ENCODE measurements at places on chromosomes 5 and 9.

DNA sequence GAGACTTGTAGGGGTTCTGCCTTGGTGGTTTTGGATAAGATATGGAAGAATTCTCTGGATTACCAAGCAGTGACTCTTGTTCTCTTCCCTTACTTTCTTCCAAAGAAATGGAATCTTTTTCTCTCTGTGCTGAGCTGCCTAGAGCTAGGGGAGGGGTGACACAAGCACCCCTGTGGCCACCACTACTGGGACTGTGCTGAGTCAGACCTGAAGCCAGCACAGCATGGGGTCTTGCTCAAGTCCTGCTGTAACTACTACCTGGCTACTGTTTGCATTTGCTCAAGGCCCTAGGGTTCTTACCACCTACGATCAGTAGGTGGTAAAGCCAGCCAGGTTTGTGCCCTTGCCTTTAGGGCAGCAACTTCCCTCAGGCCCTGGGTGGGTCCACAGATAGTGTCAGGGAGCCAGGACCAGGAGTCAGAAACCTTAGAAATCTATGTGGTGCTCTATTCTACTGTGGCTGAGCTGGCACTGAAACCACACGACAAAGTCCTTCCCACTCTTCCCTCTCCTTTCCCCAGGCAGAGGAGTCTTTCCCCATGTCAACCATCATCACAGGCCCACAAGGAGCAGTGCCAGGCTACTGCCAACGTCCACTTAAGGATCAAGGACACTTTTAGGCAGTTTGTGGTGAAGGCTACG, 53.8 kb downstream of the SREK1 start:
- no peak for DNase-seq

- DNase-seq: no peak
These were observed 255.5 kb downstream of the HSPA4 start for GRCh38 chr5:133307275-133307674.

GRCh38 chr9:88462191-88462590, 72.8 kb upstream of the NXNL2 start:
- no peak for DNase-seq

GRCh38 chr5:122076669-122077365, 1.2 kb downstream of the LOX start:
- DNase-seq: peak; percentile 60

- DNase-seq: no peak
These were observed 27.7 kb downstream of the ECPAS start for GRCh38 chr9:111456529-111456928.

GRCh38 chr9:84703793-84704192, 34.3 kb downstream of the NTRK2 start:
- no peak for DNase-seq

DNA sequence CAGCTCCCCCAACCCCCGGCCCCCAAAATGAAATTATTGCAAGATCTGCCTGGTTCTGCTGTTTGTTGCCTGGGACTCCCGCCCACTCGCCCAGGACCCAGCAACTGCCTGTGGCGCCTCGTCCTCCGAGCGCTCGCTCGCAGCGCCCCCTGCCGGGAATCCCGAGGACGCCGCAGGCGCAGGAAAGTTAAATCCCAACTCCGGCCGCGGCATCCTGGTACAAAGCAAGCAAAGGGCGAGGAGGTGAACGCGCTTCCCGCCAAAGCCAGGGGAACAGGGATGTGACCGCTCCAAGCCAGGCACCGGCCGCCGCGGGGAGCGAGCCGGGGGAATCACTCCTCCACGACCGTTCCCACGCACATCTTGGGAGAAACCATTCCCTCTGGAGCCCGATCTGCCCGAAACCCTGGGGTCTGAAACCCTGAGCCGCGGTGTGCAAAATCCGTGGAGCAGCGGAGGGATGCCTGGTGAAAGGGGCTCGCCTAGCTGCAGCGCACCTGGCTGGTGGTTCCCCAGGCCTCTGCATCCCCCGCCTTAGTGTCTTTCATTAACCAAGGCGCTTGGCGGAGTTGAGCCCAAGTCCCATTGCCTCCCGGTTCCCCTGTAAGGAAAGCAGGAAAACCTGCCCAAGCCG, 1.3 kb downstream of the SEMA5A start:
- peak; percentile 94 for DNase-seq

DNA sequence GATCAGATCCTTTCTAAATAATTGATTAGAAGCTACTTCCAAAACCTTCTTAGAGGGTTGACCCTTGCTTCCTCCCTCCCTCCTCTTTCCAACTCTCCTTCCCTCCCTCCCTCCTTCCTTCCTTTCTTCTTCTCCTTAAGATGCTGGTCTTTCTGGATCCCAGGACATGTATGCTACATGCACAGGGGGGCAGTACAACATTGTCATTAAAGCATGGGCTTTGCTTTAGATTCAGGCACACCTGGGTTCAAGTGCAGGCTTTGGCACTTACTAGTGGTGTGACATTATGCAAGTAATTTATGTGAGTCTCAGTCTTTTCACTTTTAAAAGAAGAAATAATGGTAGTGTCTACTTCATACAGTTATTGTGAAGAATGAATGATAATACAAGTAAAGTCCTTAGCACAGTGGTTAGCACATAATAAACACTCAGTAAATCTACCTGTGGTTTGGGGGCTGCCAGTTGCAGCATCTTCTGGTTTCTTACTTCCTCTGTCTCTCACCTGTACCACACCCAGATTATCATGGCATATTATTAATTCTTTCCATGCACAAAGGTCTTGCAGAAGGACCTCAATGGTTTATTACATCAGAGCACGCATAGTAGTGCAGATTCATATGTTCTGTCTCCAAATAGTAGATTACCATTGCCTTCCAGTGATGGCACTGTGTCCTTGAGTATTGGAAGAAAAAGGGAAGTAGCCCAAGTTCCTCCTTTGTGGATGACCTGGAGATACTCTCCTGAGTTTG, 154.1 kb downstream of the ARHGAP26 start:
- no peak for DNase-seq

- no peak for DNase-seq
These were observed 85.2 kb downstream of the ERP44 start for GRCh38 chr9:100013573-100013972.

DNA sequence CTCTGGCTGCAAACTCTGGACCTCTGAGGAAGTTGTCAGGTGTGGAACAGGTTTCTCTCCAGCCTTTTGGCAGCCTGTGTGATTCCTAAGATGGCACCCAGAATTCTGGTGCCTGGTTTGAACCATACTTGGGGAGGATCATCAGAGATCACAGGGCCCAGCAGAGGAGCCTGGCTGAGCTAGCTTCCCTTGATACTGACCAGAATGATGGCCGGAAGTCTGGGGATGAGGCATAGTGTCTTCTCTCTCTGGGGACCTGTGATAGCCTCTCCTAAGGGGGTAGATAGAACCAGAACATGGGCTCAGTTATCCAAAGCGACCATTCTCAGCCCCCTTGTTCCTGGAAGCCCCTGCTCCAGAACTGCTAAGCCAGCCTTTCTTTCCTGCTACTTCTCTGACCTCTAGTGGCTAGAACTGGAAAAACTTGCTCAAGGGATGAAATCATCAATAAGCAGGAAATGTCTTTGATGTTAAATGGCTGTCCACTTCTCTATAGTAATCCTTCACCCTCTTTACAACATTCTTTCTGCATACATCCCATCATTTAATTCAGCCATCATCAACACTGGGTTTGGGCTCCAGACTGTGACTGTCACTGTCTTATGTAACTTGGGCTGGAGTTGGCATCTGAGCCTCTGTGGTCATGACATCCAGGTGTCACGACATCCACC, 55.1 kb downstream of the C9orf152 start:
- DNase-seq: peak; percentile 3

DNA sequence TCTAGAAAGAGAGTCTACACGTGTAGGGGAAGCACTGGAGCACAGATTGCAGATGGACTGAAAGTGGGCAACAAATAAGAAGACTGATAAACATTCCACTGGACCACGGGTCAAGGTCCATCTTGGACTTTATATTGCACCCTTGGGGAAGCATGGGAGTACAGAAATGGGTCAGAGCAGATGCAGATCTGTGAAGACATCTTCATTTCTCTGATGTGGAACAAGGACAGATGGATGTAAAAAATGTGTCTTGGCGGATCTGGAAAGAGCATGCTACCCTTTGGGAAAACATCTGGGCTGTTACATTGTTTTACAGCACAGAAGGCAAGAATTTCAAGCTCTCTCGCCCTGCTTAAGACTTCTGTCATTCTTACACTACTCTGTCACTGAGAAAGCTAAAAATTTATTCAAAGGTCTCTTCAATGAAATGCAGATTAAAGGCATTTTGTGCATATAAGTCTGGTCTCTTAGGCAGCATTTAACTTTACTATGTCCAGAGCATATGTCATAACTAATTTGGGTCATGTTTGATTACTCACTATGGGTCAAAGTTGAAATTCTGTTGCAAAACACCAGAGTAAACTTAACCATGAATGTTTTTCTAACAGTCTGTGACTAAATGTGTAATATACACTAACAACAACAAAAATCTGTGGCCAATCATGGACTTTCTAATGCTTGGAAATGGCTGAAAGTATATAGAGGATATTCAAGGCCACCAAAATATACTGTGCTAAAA, 756.4 kb upstream of the DMAC1 start:
- DNase-seq: no peak

- no peak for DNase-seq
These were observed 63.4 kb downstream of the FAM81B start for GRCh38 chr5:95454536-95454935.

- DNase-seq: no peak
These were observed 943 bp downstream of the CLTB start for GRCh38 chr5:176415240-176415951.

- DNase-seq: no peak
These were observed 5.0 kb downstream of the PRUNE2 start for GRCh38 chr9:76900884-76901440.

GRCh38 chr5:133932441-133933168, 35.8 kb downstream of the C5orf15 start:
- no peak for DNase-seq

DNA sequence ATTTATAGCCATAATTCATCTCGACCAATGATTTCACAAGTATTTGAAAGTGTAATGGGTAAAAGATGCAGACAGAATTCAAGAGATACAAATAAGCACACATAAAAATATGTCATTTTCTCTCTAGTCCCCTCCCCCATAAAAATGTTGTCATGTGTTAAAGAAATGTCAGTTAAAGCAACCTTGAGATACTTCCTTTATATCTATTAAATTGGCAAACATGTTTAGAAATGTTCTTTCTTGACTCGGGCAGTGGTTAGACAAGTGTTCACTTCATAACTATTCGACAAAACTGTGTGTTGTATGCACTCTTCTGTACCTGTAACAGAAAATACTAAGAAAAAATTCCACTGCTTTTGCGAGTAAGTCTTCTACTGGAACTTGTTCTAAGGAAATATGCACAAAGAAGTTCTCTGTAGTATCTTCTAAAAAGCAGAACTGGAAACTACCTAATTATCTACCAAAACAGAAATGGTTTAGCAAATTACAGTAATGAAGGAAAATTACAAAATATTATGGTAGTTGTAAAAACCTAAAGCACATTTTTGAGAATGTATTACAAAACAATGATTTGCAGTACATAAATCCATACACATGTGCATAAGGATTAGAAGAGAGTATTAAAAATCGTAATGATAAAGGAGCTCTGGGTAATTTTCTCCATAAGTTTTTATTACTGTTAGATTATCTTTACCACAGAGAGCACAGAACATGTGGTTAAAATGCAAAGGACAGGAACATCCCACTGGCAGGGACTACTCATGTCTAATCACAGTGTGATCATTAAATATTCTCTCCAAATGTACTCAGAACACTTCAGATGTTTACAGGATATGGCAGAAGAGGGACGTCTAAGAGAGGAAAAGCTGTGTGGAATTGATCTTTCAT, 35.9 kb downstream of the FBXW2 start:
- no peak for DNase-seq

DNA sequence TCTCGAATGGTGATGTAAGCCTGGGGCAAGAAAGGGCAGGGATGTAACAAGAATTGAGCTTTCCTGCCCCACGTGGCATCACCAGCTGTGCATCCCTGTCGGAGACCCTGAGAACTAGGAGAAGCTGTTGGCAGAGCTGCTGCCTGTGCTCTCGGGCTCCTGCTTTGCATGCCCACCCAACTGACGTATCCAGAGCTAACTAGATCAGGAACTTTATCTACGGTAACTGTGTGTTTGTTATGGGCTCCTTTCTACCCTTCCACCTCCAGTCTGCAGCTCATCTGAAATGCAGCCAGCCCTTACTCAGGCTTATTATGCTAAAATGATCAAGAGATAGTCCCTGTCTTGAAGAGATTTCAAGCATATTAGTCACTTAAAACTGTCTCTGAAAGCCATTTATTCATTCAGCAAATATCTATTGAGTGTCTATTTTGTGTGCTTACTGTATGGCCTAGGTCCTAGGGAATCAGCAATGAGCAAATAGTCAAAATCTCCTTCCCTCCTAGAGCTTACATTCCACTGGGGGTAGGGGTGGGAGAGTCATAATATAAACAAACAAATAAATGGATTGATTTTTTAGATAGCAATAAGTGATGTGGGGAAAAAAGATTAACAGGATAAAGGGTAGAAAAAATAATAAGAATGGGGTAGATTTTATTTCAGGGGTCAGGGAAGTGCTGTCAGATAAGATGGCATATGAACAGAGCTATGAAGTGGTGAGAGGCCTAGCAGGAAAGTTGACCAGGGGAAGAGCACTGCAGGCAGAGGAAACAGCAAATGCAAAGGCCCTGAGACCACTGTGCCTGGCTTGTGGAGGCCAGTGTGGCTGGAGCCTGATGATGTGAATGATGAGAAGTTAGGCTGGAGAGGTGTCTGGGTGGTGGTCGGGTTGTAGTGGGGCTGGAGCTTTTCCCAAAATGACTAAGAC, 118.2 kb downstream of the GALNT10 start:
- peak; percentile 77 for DNase-seq

DNA sequence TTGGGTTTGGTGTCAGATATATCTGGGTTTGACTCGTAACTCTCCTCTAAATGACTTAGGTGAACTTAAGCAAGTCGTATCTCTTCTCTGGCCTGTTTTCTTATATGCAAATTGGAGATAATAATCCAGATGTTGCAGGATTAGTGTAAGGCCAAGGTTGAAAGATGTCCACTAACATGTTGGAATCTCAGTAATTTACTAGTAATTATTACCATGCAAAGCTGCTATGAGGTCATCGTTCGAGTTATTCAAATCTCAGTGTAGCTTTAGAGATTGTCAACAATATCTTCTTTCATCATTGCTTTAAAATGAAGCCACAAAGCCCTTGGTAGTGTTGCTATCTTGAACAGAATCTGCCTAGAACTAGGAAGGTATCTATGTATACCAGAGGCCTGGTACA, 437.7 kb upstream of the KLF4 start:
- DNase-seq: peak; percentile 50

GRCh38 chr9:108684288-108685025, 171.3 kb downstream of the ACTL7B start:
- DNase-seq: no peak

GRCh38 chr9:73807952-73808351, 656.3 kb downstream of the ANXA1 start:
- no peak for DNase-seq

DNA sequence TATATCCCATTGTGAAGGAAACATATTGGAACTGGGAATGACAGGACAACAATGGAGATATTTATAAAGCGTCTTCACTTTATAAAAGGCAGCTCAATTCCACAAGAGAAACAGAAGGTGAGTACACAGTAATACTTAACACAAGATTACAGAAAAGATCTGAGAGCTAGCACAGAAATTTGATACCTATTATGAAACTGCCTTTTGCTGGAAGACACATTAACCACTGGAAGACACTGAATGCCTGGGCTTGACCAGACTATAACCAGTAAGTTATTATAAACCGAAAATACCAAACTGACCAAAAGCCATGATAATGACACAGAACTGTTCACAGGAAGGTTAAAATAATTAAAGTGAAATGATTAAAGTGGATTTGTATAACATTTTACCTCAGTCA, 195.4 kb downstream of the NR2F1-AS1 start:
- DNase-seq: no peak

All from NCI-H526 (cell line).